ENCODE measurements at places on chromosomes 2 and 18.

- DNase-seq, result no peak
Measured at GRCh38 chr2:31219131-31219969, 2.0 kb upstream of the CAPN14 start.

DNA sequence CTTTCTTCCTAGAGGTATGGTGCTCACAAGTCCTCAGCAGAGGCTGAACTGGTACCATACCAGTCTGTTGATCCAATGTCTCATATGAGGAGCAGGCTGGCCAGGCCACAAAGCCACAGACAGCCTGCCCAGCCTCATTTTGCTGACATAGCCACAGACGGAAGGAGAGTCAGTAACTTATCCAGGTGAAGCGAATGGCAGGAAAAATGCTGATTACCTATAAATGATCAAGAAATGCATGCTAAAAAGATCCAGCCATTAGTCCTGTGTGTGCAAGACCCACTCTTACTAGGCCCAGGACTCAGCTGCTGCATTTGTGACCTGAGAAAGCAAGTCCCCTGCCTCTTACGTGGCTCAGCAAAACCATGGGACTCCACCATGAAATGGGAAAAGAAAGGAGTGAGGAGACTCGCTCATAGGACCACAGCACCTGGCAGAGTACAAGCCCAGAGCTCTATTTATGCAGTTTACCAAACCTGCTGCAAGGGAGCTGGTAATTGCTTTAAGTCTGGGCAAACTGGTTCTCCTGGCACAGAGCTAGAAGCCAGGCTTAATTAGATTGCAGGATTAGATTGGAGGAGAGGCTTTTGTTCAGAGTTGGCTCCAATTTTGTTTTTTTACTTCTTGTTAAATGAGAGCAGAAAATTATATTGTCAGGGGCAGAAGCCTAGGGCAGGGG, 19.0 kb downstream of the RHOB start:
- DNase-seq, result no peak

DNA sequence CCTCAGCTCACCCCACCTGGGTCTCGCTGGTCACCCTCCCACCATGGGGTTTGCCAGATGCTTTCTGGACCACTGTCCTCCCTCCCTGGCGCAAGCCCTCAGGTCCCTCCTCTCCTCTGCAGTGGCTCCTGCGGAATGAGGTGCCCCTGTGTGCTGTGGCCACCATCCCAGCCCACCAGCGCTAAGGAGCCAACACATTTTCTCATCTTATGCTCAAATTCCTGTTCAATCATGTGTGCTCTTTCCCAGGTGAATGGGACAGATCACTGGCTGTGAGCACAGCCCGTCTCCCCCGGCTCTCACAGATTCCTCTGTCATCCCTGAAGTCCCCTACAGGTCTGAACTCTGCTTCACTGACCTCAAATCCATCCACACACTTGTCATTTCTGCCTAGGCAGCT, 15.2 kb upstream of the CCDC74B start:
- DNase-seq, result no peak

DNA sequence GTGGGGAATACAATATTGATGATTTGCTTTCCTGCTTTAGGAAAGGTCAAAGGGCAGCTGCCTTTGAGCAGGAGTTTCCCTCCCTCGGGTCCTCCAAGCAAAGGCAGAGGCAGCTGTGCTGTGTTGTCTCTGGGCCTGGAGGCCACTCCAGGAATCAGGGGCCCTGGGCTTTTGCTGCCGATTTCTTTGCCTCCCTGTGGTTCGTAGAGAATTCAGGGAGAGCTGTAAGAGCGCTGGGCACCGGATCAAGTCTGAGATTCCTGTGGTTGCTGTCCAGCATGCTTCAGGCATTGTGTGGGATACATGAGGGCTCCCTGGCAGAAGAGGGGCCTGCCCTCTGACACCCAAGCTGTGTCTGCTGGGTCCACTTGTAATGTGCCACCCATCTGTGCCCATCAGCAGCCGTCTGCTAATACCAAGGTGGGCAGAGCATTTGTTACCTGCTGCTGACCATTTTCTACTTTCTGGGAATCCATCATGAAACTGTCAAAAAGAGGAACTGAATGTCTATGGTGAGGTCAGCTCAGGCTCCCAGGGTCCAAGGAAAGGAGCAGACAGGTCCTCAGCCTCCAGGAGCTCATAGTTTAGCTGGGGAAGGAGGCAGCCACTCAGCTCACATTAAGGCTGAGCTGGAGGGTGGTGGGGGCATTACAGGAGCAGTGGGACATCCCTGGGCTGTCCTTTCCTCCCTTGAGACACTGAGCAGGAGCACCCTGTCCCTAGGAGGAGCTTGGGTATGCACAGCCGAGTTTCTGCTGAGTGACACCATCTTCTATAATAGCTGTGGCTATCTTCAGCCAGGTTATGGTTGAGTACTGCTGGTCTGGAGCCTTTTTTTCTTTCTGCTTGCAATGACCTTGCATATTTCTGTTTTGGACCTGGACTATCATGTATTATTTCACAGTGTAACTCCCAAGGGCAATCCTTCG, 68.5 kb downstream of the CTIF start:
- DNase-seq, result no peak

GRCh38 chr2:189797902-189798301, 13.7 kb downstream of the PMS1 start:
- DNase-seq, result no peak

GRCh38 chr2:26561376-26561775, 79.8 kb downstream of the CIB4 start:
- DNase-seq, result no peak

GRCh38 chr18:48892146-48892855, 58.5 kb downstream of the SMAD7 start:
- DNase-seq, result no peak

- DNase-seq, result peak; percentile 35
Measured at GRCh38 chr2:127640082-127641072, 5.6 kb upstream of the GPR17 start.

- no peak for DNase-seq
Measured at GRCh38 chr18:69898241-69898861, 49.3 kb downstream of the CD226 start.
